ENCODE measurements at places on chromosomes 4 and X.

GRCh38 chr4:22492987-22493386 lies 22.9 kb downstream of the ADGRA3 start:
- DNase-seq: no peak

DNA sequence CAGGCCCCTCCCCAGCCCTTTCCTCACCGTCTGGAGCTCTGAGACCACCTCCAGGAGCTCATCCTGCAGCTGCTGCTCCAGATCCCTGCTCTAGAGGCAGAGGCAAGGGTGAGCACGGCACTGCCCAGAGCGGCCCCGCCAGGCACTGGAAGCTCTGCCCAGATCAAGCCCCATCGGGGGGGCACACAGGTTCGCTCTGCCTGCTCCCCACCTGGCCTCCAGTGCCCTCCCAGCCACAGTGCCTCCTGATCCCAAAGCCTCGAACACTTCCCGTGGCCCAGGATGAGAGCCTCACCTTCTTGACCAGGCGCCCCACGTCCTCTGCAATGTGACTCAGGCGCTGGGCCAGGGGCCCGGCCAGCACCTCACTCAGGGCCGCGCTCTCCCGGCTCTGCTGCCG lies 5.0 kb downstream of the ARHGAP4 start:
- DNase-seq: no peak

DNA sequence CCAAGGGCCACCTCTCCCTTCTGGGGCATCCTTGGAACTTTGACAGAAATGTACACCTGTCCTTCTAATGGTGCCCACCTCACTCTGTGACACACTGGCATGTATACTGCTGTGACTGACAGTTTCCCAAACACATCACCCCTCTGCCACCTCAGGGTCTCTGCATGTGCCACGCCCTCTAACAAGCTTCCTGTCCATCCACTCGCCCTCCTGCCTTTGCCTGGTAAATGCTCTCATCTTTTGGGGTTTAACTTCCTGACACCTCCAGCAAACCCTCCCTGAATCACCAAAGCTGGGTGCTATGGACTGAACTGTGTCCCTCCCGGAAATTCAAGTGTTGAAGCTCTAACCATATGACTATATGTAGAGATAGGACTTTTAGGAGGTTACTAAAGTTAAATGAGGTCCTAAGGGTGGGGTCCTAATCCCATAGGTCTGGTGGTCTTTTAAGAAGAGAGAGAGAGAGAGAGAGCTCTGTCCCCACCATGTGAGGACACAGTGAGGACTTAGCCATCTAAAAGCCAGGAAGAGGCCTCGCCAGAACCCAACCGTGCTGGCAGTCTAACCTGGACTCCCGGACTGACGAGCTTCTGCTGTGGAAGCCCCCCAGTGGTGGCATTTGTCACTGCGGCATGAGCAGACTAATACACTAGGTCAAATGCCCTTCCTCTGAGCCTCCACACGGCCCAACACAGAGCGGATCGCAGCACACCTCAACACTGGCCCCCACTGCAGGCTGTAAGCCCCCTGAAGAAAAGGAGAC lies 95.6 kb downstream of the AFAP1 start:
- DNase-seq: peak; percentile 39

DNA sequence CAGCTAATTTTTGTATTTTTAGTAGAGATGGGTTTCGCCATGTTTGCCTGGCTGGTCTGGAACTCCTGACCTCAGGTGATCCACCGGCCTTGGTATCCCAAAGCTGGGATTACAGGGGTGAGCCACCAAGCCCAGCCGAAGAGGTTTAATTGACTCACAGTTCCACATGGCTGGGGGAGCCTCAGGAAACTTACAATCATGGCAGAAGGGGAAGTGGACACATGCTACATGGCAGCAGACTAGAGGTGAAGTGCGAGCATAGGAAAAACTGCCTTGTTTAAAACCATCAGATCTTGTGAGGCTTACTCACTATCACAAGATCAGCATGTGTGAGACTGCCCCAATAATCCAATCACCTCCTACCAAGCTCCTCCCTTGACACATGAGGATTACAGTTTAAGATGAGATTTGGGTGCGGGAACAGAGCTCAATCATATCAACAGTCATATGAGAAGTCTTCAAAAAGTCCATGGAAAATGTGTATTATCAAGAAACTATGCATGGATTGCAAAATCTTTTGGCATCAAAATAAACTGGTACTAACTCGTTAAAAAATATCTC lies 25.8 kb upstream of the RPL39 start:
- DNase-seq: no peak

DNA sequence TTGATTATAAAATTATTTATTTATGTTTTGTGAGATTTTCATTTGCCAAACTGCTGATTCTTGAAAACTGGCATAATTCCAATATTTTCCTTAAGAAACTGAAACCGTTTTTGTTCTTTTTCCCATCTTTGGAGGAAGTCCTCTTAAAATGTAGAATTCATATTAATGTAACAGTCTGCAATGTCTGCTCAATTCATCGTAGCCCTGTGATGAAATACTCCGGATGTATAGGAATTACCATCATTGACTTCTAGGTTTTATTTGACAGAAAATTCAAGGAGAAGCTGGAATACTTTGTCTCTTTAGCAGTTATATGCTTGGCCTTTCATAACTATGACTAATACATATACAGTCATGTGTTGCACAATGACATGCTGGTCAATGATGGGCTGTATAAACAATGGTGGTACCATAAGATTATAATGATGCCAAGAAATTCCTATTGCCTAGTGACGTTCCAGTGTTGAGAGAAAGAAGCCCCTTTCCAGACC lies 185.0 kb upstream of the GPRIN3 start:
- no peak for DNase-seq

DNA sequence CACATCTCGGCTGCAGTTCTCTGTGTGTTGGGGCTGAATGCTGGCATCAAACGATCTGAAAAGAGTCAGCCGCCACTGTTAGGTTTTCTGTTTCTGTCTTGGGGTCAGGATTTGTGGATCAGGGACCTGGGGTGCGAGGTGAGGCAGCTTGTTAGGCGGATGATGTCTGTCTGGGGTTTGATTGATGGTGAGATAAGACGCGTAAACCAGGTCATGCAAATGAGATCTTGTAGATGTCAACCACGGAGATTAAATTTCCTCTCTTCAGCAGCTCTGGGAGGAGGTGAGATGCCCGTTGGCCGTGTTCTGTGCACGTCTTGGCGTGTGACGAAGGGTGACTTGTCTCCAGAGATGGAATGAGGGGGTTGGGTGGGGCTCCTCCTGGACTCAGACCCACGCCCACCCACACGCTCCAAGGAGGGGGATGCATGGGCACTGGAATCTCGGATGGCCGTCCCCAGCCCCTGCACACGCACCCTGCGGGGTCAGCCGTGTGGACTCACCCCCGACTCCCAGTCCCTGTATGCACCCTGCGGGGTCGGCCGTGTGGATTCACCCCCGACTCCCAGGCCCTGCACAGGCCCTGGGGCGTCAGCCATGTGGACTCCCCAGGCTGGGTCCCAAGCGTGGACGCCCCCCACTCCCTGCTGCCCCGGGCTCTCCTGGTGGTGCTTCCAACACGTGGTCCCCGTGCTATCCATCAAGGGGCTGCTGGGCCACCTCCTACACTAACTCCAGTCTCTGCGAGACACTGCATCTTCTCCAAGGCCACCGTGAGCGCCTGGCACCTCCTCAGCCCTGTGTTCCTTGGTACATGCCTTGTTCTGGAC lies 16.0 kb upstream of the UVSSA start:
- DNase-seq: no peak

- DNase-seq: no peak
Measured at GRCh38 chr4:16687011-16687410, 211.4 kb downstream of the LDB2 start.

DNA sequence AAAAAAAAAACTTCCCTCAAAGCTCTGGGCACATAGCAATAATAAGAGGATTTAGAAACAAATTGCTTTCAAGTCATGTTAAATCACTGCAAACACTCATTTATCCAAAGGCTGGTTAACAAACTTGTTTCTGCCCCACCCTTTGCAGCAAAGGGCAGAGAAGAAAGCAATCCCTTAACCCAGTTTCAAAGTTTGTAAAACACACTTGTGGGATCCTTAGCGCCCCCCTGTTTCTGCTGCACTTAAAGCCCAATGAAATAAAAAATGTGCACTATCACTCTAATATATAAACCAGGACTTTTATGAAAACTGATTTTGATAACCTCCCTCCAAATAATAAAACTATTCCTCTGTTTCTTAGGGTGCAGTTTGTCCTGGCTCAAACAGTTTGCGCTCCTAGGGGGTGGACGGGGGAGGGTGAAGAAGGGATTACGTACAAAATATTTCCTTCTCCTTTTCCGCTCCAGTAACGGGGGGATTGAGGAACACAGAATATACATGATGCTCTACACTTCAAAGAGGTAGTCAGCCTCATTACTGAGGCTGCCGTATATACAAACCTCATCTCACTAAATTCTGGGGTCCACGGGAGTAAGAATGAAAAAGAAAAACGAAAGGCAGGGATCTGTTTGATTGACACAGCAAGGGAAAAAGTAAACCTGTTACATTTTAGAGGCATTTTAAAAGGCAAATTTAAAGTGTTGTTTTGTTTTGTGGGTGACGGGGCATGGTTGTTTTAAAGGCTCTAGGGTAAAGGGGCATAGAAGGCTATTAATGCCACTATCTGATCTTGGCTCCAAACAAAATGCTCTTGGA lies 3.1 kb upstream of the PCDH10 start:
- DNase-seq: no peak

- no peak for DNase-seq
Measured at GRCh38 chr4:5785806-5786680, 75.0 kb downstream of the EVC start.

GRCh38 chr4:177313263-177313662 lies 3.6 kb downstream of the NEIL3 start:
- DNase-seq: no peak

GRCh38 chr4:95021099-95021498 lies 263.3 kb downstream of the BMPR1B start:
- DNase-seq: no peak

DNA sequence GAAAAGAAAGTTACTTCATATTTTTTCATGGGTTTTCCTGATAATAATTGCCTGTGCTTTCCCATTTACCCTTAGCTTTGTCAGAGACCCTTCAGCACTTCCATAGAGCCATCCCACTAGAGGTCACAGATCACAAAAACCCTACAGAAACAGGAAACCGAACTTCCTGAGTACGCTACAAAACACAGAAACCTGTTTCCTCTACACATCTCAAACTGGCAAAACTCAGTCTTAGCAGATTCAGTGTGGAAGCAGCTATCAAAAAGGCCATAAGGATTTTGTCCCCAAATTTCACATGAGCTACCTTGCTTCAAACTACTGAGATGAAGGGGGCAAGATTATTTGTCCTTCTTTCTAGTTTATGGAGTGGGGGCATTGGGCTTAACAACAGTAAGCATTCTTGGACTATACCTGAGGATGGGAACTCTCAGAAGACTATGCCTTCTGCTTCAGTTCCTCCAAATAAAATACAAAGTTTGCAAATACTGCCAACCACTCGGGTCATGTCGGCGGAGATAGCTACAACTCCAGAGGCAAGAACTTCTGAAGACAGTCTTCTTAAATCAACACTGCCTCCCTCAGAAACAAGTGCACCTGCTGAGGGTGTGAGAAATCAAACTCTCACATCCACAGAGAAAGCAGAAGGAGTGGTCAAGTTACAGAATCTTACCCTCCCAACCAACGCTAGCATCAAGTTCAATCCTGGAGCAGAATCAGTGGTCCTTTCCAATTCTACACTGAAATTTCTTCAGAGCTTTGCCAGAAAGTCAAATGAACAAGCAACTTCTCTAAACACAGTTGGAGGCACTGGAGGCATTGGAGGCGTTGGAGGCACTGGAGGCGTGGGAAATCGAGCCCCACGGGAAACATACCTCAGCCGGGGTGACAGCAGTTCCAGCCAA lies at the start of gene MMRN1:
TSS of gene MMRN1 (plus strand) at position 206 of the 902 bp plus-strand sequence. CDS start at position 324, 118 bp downstream.
- DNase-seq: no peak

DNA sequence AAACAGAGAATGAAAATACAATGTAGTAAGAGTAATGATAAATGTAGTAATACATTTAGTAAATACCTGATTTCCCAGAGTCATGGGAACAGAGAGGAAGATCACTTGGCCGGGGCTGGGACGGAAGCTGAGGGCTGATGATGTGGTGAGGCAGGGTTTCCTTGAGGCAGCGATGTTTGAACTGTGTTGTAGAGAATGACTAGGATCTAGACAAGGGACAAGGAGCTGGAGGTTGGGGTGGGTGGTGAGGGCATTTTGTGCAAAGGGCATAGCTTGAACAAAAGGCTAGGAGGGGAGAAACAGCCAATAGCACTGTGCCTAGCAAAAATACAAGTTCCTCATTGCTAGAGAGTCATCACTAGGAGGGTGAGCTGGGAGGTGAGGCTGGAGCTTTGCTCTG lies 64.3 kb upstream of the RAPGEF2 start:
- no peak for DNase-seq

DNA sequence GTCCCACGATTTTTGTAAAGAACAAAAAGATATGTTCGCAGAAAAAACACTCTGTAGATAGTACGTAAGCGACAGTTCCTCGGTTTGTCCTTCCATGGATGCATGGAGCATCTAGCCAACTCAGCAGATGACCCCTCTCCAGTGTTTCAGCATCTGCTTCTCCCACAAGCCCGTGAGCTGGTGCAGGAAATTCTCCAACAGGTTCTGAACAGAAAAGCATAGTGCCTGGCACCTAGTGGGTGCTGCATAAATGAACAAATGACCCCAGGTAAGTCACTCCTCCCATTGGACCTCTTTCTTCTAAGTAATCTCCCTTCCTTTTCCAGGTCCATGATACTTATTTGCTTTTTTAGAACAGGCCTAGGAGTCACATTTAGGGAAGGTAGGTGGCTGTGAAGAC lies 966 bp upstream of the KIAA0232 start:
- DNase-seq: no peak

- DNase-seq: no peak
Measured at GRCh38 chr4:186260117-186260503, 5.9 kb upstream of the F11 start.

- DNase-seq: no peak
Measured at GRCh38 chr4:43758836-43759235, 689.8 kb downstream of the KCTD8 start.

GRCh38 chr4:112677519-112678091 lies 40.7 kb downstream of the LARP7 start:
- no peak for DNase-seq
